ENCODE measurements at places on chromosomes 1 and 21.

DNA sequence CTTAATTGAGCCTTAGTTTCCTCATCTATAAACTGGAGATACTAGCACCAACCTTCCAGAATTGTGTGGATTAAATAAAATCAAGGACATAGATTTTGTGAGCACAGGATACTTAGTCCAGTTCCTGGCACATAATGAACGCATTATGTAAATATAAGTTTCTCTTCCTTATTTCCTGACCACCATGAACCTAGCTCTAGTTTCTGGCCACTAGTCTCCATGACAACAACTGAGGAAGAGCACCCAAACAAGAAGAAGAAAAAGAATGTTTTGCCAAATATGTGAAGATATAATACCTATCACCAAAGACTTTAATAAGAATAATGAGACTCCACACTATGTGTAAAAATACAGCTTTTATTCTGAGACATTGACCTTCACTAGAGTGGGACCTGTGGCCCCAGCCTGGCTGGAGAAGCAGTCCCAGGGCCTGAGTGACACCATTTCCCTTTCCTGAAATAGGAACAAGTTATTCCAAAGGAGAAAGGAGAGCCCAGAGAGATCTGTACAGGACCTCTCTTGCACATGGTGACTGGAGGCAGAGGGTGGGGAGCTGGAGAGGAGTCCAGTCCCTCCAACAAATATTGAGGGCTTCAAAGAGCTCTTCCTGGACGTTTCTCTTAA, 940 bp upstream of the USF1 start:
- no peak for DNase-seq

- no peak for DNase-seq
These were observed 755 bp downstream of the FBXO42 start for GRCh38 chr1:16351456-16351993.

DNA sequence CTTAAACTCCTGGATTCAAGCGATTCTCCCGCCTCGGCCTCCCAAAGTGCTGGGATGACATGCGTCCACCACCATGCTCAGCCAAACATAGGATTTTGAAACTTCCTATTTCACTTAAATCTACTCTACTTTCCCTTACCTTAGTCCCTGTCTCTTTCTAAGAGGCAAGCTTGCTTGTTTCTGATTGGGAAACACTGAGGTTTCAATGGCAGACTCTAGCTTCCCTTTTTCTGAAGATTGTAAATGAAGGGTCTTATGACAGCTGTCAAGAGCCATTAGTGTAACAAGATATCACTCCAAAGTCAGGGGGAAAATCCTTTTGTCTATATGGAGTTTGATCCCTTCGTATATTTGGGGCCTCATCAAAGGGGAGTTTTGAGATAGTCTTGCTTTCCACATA, 23.5 kb upstream of the LMO4 start:
- DNase-seq: no peak

DNA sequence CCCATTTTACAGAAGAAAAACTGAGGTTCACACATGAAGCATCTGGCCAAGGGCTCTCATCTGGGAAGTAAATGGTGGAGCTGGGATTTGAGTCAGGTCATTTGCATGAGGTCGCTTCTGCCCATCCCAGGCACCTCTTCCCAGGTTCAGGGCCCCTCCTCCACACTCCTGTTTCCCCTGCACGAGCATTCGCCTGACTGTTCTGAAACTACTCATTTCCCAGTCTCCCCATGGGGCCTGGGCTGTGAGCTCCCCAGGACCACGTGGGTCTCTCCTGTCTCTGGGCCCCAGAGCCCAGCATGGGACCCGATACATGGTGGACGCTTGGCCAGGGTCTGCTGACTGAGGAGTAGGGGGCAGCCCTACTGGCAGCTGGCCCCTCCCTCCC, 360.8 kb downstream of the MATN1 start:
- DNase-seq: no peak

DNA sequence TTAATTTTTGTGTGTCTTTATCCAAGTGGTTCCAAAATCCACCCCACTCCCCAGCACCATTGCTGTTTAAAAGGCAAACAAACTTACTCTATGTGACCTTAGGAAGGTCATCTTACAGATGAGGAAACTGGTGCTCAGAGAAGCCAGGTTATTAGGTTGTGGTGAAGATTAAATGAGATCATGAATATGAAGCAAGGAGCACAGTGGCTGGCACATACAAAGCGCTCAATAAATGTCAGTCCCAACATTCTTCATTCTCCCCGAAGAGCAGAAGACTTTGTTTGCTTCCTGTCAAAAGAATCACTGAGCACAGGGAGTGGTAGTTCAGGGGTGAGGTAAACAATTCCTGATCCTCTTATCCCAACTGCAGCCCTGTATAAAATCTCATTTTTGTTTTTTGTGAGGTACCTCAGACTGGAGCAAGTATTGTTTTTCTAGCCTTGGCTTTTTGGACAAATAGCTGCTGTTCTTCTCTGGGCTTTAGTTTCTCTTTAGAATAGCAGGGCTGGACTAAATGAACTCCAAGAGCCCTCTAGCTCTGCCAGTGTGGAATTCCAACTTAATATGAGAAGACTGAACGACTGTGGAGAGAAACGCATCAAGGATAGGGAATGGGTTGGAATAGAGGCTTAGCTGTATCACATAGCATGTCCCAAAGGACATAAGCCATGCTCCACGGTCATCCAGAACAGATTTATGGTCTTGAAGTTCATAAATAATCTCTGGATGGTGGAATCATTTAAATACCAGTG, 455.3 kb upstream of the USP24 start:
- DNase-seq: no peak

DNA sequence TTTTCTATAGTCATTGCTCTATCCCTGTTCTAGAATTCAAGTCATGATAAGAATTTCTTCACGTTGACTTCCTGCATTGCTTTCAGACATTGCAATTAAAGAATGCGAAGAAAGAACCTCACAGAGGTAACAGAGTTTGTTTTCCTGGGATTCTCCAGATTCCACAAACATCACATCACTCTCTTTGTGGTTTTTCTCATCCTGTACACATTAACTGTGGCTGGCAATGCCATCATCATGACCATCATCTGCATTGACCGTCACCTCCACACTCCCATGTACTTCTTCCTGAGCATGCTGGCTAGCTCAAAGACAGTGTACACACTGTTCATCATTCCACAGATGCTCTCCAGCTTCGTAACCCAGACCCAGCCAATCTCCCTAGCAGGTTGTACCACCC, 10.6 kb downstream of the APCS start:
- no peak for DNase-seq

GRCh38 chr1:44275991-44276405, 62.7 kb downstream of the DMAP1 start:
- no peak for DNase-seq

DNA sequence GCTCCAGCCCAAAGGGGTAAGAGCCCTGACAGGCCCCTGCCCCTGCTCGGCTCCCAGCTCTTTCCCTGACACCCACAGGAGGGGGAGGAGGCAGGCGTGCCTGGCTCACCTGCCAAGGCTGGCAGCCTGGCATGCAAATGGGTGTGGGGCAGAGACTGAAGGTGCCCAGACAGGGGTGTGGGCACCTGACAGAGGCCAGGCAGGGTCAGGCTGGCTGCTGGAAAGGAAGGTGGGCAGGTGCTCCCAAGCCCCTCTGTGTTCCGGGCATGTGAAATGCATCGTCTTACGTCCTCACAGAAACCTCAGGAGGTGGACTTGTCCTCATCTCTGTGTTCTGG, 19.4 kb upstream of the CASZ1 start:
- no peak for DNase-seq

DNA sequence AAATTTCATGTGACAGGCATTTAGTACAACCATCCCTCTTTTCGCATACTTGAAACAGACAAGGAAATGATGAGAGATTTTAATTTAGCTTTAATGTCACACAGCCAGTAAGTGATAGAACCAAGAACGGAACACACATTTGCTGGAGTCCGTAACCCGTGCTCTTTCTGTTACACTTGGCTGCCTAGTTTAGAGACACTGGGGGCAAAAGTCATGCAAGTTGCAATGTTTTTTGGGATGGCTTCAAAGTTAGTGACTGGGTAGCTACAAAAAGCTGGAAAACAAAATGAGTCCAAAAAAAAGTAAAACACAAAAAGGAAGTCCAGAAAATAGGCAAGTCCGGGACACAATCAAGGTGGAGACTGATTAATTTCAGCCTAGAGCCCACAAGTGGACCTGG, 5.9 kb downstream of the NID1 start:
- no peak for DNase-seq

DNA sequence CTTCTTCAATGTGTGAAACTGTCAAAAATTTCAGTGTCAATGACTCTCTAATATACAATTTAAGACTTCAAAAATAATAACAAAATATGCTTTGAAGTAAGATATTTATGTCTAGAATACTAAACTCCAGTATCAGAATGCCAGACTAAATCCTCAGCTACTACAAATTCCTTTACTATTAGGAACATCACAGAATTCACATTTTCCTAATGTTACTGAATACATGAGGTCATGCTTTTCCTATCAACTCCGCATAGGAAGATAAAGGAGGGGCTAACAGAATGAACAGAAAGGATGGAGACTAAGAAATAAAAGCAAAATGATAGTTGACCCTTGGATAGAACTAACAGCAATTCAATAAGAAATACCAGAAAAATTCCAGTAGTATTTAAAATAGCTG, 292.7 kb downstream of the SDCCAG8 start:
- DNase-seq: no peak

DNA sequence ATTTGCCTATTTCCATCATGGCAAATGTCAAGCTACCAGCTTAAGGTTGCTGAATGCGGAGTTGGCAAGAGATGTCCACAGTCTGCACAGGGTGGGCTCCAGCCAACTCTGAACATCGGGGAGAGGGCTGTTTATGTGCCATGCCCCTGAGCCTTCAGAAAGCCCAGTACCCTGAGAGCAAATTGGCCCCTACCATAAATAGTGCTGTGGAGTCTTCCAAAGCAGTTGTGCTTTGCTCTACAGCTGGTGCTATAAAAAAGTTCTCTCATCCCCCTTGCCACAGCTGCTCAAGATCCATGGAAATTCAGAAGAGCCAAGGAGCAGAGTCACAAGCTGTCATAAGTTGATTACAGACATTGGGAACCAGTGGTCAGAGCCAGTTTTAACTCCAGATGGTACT, 85.6 kb upstream of the CLDN14 start:
- no peak for DNase-seq

DNA sequence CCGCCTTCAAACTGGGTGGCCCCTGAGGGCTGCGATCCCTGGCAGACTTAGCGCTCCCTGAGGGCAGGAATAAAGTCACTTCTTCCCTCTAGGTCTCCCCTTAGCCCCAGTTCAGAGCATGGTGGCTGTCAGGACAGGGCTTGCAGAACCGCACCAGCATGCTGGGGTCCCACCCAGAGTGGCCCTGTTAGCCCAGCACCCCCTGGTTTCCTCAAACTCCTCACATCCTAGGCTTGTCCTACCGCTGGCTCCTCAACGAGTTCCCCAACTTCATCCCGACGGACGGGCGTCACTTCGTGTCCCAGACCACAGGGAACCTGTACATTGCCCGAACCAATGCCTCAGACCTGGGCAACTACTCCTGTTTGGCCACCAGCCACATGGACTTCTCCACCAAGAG, 15.8 kb downstream of the CNTN2 start:
- no peak for DNase-seq

DNA sequence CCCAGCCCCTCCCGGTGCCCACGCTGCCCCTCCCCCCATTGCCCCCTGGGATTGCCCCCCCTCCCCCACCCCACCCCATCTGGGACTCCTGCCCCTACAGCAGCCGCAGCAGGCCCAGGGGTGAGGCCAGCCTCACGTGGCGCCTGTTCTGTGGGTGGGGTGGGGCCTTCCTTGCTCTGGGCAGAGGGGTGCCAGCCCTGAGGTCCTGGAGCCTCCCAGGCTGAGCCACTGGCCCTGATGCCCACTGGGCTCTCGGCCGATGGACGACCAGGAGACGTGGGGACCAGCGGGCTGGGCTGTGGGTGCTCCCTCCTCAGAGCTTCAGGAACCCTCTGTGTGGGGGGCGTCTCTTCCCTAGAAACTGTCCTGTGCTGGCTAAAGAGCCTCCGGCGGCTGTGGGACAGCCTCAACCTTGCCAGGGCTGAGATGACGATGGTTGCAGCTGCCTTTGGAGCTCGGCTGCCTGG, 5.8 kb upstream of the C1orf159 start:
- no peak for DNase-seq

DNA sequence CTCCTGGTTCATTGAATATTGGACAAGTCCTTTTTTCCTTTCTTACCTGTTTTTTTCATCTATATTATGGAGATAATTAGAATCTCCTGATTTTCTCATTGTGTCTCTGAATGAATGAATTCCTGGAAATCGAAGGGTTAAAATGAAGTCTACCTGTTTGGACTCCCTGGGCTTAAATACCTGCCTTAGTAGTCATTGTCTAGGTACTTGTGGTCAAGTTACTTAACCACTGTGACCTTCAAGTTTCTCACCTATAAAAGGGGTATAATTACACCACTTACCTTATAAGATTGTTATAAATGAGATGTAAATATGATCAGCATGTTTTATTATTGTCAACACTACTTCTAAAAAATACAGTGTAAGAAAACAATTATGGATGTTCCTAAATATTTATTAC, 9.0 kb upstream of the TBX19 start:
- DNase-seq: no peak

- no peak for DNase-seq
These were observed at the start of gene CROCC for GRCh38 chr1:16921391-16922185. CROCC (plus strand) TSS chr1:16921931; CDS start chr1:16922019, 88 bp downstream.

DNA sequence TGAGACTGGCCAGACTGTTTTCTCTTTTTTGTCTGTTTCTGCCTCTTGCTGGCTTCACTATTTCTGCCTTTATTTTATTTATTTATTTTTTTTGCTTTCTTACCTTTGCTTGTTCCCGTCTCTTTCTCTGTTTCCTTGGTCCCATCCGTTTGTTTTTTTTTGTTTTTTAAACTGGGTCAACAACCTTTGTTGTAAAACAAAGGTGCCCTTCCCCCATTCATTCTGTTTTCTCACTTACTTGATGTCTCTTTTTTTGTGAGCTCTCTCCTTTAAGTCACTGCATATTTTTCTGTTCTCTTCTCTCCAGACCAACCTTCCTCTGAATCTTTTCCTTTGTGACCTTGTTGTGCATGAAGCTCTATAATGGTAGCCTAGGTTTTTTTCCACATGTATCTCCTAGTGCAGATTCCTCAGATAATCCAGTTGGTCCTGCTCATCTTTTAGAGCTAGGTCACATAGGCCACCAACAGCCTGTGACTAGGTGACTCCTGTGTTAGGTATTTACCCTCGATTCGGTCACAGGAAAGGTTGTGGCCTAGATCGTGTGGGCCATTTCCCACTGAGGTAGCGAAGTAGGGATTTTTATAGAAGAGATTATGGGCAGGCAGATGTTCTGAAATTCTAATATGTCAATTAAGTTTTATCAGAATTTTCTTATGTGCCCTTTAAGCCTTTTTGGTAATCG, 15.9 kb downstream of the GNAI3 start:
- no peak for DNase-seq

DNA sequence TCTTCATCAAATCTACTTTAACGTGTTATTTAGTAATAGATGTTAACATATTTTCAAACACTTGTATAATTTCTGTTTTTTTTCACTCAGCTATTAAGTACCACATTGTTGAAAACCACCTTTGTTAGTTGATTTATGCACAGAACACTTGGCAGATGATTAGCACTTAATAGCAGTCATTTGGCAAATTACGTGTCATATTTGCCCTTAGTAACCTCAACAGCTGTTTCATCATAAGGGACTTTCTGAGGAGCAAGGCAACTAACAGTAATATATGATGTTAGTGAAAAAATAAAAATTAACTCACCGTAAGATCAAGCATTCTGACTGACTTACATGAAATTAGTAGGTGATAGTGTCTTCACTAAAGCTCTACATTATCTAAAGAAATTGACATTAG, 186.4 kb downstream of the HMCN1 start:
- DNase-seq: no peak

GRCh38 chr1:220997791-220998190, 118.5 kb downstream of the HLX start:
- no peak for DNase-seq

- no peak for DNase-seq
These were observed 718.6 kb downstream of the AMY1C start for GRCh38 chr1:104468282-104468681.
